ENCODE measurements at places on chromosomes 13 and 19. TPM values are rescaled to one million over a fixed set of nuclear protein-coding genes. Genes with fewer than 3 reads are reported as not detected.

Gene SHANK1
- polyA plus RNA-seq = 3.2 TPM

Gene CCDC169
- polyA plus RNA-seq = 3.0 TPM

GRCh38 chr13:113641426-113641825 is 16.6 kb downstream of the ATP4B start:
- H3K4me1 ChIP-seq = no peaks in the 10 kb centered on the region
- no peaks in the 10 kb centered on the region for H3K27me3 ChIP-seq
- H3K4me3 ChIP-seq = no peak overlapping the region
- DNase-seq = no peak

DNA sequence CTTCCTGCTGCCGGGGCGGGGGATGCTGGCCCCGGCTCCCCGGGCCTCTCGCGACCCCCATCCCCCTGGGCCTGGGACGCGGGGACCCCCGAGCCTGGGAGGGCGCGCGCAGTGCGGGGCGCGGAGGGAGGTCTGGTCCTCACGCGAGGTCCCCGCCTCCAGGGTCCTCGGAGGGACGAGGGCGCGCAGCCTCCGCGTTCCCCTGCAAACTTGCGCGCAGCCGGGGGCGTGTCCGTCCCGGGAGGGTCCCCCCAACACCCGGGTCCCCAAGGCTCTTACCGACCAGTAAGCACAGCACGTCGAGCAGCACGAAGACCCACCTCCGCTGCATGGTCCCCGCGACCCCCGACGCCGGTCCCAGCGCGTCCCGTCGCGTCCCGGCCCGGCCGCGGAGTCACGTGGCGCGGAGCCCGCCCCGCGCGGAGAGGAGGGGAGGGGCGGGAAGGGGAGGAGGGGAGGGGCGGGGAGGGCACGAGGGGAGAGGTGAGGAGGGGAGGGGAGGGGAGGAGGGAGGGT is at the start of gene PLPP2:
TSS of gene PLPP2 (minus strand) at position 398 of the 516 bp plus-strand sequence. CDS start at position 331, 67 bp downstream.
- H3K4me1 ChIP-seq = no peaks in the 10 kb centered on the region
- no peak for DNase-seq
- H3K4me3 ChIP-seq = no peak within 1 kb of the TSS
- H3K36me3 ChIP-seq = no peaks in the 10 kb centered on the region
- H3K27ac ChIP-seq = no peak within 1 kb of the TSS

- H3K4me1 ChIP-seq = no peaks in the 10 kb centered on the region
- H3K4me3 ChIP-seq = no peak overlapping the region
- H3K27me3 ChIP-seq = no peaks in the 10 kb centered on the region
- H3K27ac ChIP-seq = no peak overlapping the region
- no peaks in the 10 kb centered on the region for H3K36me3 ChIP-seq
- DNase-seq = no peak
Measured at GRCh38 chr19:43311706-43312105, 41.8 kb upstream of the CD177 start.

Gene CEBPG
- 62.9 TPM for polyA plus RNA-seq

Gene C19orf12
- 26.5 TPM for polyA plus RNA-seq

GRCh38 chr13:93727211-93728141 is 500.9 kb downstream of the GPC6 start:
- DNase-seq = no peak
- no peak overlapping the region for H3K27ac ChIP-seq

Gene AKT2
- polyA plus RNA-seq = 101 TPM

Gene SPACA6
- polyA plus RNA-seq = 10.9 TPM

GRCh38 chr19:7533925-7534480 is 1.5 kb upstream of the PNPLA6 start:
- H3K36me3 ChIP-seq = peaks cover 33% of the 10 kb centered on the region
- H3K4me3 ChIP-seq = peak overlapping the region; percentile 93
- no peaks in the 10 kb centered on the region for H3K27me3 ChIP-seq
- H3K4me1 ChIP-seq = peaks cover 6% of the 10 kb centered on the region

Gene CEBPA
- 125 TPM for polyA plus RNA-seq

GRCh38 chr19:11861301-11861700 is 12.8 kb downstream of the ZNF439 start:
- H3K27me3 ChIP-seq = no peaks in the 10 kb centered on the region
- no peak overlapping the region for H3K27ac ChIP-seq
- peaks cover 12% of the 10 kb centered on the region for H3K4me1 ChIP-seq

- H3K4me1 ChIP-seq = no peaks in the 10 kb centered on the region
- no peaks in the 10 kb centered on the region for H3K36me3 ChIP-seq
- H3K4me3 ChIP-seq = no peak overlapping the region
- no peak for DNase-seq
Measured at GRCh38 chr13:75907044-75907443, 270.9 kb downstream of the LMO7 start.

Gene ZNF749
- polyA plus RNA-seq = 15.5 TPM

GRCh38 chr13:109355166-109355565 is 431.2 kb downstream of the IRS2 start:
- no peak overlapping the region for H3K27ac ChIP-seq
- no peaks in the 10 kb centered on the region for H3K36me3 ChIP-seq
- H3K27me3 ChIP-seq = no peaks in the 10 kb centered on the region
- no peak for DNase-seq
- H3K4me3 ChIP-seq = no peak overlapping the region
- no peaks in the 10 kb centered on the region for H3K4me1 ChIP-seq

- H3K27ac ChIP-seq = no peak overlapping the region
- peaks cover 89% of the 10 kb centered on the region for H3K27me3 ChIP-seq
- no peak overlapping the region for H3K4me3 ChIP-seq
- DNase-seq = no peak
- no peaks in the 10 kb centered on the region for H3K4me1 ChIP-seq
- H3K36me3 ChIP-seq = no peaks in the 10 kb centered on the region
Measured at GRCh38 chr13:27821566-27821965, 29.3 kb downstream of the GSX1 start.

GRCh38 chr19:33456076-33456844 is 65.3 kb downstream of the PEPD start:
- no peaks in the 10 kb centered on the region for H3K27me3 ChIP-seq
- no peak overlapping the region for H3K4me3 ChIP-seq
- peaks cover 5% of the 10 kb centered on the region for H3K36me3 ChIP-seq
- H3K27ac ChIP-seq = no peak overlapping the region

DNA sequence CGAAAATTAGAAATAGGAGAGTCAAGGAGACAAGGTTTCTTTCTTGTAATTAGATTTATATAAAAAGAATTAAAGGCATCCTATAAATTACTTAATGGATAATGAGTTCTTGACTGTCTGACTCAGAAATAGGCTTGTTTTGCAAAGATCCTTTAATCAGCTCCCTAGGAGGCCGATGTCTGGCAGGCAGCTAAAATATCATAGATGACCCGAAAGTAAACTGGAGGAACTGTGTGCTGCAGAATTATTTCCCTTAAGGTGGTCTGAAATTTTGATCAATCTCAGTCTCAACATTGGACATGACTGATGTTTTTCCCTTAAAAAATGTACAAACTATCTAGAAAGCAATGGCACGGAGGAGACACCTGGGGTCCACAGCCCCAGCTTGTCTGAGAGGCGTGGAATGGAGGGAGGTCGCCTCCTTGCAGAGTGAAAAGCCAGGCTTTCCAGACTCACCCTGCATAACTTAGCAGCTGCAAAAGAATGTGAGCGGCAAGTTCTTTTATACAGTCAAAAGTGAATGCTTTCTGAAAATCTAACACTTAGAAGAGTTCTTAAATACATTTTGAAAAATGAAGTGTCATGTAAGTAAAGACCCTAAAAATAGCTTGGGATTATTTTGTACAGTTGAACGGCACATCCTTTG is 44.8 kb downstream of the MBNL2 start:
- peaks cover 9% of the 10 kb centered on the region for H3K36me3 ChIP-seq
- H3K4me3 ChIP-seq = no peak overlapping the region
- no peaks in the 10 kb centered on the region for H3K4me1 ChIP-seq
- no peaks in the 10 kb centered on the region for H3K27me3 ChIP-seq

DNA sequence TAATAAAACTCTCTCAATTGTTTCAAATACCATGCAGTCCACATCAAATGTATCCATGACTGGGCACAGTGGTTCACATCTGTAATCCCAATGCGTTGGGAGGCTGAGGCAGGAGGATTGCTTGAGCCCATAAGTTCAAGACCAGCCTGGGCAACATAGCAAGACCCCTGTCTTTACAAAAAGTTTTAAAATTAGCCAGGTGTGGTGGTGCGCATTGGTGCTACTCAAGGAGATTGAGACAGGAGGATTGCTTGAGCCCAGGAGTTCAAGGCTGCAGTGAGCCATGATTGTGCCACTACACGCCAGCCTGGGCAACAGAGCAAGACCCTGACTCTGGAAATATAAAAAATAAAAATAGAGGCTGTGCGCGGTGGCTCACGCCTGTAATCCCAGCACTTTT is 5.0 kb downstream of the CLIP3 start:
- no peaks in the 10 kb centered on the region for H3K27me3 ChIP-seq
- H3K36me3 ChIP-seq = peaks cover 22% of the 10 kb centered on the region
- no peak overlapping the region for H3K4me3 ChIP-seq
- H3K27ac ChIP-seq = no peak overlapping the region
